Activated T-helper 1 cell treated with anti-CD3 and anti-CD28 coated beads, Interleukin-12 subunit alpha, Interleukin-12 subunit beta, Interleukin-2, Interleukin-4 antibody, amounts not matched to agents 30 ng/mL and 10 ng/mL and 1 ng/mL, durations not matched to agents 14 hours and 24 hours and 36 hours (primary cell): ENCODE measurements at places on chromosomes 2 and 18.

DNA sequence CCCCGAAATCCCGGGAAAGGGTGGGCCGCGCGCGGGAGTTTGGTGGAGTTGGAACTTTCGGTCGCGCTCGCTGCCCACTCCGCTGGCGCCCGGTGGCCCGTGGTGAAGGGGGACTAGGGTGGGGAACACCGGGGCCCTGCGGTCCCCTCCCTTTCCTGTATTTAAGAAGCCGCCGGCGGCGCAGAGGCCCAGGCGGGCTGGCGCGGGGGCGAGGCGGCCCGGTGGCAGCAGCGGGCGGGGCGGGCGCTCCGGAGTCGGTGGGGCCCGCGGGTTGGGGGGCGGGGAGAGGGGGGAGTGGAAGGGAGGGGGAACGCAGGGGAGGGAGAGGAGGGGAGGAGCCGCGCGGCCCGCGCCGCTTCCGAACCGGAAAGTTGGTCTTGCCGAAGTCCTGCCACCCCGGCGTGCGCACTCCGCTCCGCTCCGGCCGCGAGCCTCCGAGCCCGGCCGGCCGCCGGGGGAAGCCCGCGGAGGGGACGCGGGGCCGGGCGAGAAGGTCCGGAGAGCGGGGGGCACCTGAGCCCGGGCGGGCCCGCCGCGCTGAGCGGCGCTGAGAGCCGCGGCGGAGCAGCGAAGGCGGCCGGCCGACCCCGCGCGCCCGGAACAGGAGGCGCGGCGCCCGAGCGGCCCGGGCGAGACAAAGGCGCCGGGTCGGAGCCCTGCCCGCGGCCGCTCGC lies 425 bp upstream of the SALL3 start:
- peaks cover 6% of the 10 kb centered on the region for H3K4me1 ChIP-seq
- peaks cover 7% of the 10 kb centered on the region for H3K36me3 ChIP-seq
- H3K27me3 ChIP-seq, result peaks cover 65% of the 10 kb centered on the region
- DNase-seq, result no peak
- H3K4me3 ChIP-seq, result no peak overlapping the region
- no peak overlapping the region for H3K27ac ChIP-seq

DNA sequence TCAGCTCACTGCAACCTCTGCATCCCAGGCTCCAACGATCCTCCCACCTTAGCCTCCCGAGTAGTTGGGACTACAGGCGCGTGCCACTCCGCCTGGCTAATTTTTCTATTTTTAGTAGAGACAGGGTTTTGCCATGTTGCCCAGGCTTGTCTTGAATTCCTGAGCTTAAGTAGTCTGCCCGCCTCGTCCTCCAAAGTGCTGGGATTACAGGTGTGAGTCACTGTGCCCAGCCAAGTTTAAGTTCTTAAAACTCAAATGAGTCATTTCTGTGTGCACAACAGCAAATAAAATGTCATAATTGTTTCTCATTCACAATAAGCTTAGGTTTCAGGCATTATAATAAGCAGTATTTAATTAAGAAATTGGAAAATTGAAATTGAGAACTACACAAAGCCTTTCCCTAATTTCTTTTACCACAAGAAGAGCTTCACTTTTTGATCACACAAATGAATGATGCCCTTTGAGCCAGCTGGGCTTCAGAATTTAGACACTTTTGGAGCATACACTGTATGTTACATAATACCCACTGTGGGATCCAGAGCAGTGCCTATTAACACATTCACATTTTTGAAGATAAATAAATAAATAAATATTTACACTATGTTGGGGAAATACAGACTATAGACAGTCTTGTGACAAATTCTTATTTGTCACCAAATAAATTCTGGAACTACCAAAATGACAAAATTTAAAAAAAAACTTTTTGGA lies 8.6 kb upstream of the ME2 start:
- H3K36me3 ChIP-seq, result no peaks in the 10 kb centered on the region
- no peak for DNase-seq
- peaks cover 5% of the 10 kb centered on the region for H3K27me3 ChIP-seq
- no peaks in the 10 kb centered on the region for H3K4me1 ChIP-seq

DNA sequence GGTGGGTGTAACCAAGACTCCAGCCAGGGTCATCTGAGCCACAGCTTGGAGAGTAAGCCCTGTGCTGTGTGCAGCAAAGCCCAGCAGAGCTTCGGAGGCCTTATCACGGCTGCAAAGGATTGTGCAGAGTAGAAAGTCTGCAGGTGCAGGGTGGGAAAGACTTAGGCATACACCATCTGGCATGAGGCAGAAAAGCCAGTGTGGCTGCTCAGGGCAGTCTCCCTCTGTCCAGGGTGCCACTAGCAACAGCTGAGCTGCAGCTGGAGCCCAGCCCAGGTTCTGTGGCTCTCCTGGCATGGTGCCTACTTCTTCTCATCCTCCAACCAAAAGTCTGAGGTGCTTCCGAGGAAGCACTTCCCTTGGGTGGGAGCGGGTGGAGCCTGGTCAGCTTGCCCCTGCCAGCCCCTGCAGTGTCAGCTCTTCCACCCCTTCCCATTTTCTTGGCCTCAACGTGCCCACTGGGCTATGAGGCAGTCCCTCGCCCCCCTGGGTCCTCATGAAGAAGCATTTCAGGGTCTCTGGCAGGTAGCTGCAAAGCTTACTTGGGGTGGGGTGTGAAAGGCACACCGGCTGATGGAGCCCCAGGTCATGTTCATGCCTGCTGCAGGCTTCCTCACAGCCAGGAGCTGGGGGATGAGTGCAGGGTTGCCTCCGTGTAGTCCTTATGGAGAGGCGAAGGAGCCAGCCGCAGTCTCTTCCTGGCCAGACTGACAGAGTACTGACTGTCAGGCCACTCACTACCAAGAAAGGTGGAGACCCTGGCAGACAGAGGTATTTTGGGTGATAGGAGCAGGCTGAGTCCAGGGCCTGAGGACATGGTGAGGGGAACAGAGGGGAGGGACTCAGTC lies 4.8 kb downstream of the AMER3 start:
- H3K36me3 ChIP-seq, result no peaks in the 10 kb centered on the region
- H3K27ac ChIP-seq, result no peak overlapping the region
- H3K27me3 ChIP-seq, result peaks cover 27% of the 10 kb centered on the region
- DNase-seq, result no peak
- no peak overlapping the region for H3K4me3 ChIP-seq
- no peaks in the 10 kb centered on the region for H3K4me1 ChIP-seq

DNA sequence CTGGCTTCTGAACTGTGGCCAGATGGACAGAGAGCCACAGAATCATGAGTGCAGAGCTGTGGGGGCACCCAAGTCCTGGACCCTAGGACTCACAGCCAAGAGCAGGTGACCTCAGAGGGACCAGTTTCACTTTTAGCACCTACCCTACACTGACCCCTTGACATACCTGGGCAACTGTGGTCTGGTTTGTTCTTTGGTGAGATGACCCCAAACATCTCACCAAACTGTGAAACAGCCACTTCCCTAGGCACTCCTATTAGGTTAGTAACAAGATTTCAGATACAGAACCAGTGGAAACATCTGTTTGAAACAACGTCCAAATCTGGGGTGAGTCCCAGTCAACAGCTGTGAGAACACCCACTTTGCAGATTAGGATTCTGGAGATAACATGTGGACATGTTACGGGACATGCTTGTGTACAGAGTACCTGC lies 1.9 kb upstream of the ZFP36L2 start:
- no peaks in the 10 kb centered on the region for H3K27me3 ChIP-seq
- peaks cover 23% of the 10 kb centered on the region for H3K4me1 ChIP-seq
- no peak overlapping the region for H3K27ac ChIP-seq

DNA sequence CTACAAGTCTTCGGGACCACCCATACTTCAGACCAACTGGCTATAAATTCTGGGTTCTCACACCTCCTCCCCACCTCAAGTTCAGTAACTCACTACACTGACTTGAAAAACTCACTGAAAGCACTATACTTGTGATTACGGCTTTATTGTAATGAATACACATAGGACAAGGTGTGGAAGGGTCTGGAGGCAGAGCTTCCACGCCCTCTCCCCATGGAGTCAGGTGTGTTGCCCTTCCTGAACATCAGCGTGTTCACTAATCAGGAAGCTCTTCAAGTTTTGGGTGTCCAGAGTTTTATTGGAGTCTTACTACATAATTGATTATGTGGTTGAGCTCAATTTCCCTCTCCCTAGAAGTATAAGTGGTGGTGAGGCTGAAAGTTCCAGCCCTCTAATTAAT lies 27.5 kb downstream of the NBEAL1 start:
- no peak overlapping the region for H3K4me3 ChIP-seq
- H3K27me3 ChIP-seq, result no peaks in the 10 kb centered on the region
- no peaks in the 10 kb centered on the region for H3K4me1 ChIP-seq
- H3K27ac ChIP-seq, result no peak overlapping the region

DNA sequence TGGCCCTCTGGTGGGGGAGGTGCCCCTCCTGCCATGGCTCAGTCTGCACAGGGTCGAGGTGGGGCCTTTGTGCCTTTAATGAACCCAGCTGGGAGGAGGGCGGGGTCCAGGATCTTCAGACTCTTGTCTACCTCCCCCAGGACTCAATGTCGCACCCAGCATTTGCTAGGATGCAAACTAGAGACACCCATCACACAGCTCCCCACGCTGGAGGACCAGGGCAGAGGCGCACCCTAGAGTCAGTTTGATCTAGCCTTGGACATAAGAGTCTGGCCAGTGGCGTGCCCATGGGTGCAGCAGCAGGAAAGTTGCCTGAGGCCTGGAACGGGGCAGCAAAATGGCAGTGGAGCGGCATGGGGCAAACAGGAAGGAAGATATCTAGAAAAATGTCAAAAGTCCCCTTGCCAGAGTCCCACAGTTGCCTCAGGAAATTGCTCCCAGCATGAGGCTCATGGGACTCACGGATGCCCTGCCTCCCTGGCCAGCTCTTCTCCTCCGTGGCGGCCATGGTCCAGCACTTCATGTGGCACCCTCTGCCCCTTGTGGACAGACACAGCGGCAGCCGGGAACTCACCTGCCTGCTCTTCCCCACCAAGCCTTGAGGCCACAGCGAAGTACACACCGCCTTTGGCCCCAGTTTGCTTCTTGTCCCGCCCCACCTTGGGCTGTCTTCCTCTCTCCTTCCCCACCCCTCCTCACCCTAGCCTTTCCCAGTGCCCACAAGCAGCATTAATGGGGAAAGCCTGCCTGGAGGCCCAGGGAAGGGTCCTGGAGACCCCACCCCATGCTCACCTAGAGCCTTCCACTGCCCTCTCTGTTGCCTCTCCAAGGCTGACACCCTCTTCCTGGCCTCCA lies 17.7 kb downstream of the SH2D6 start:
- H3K4me3 ChIP-seq, result peak overlapping the region; percentile 83
- H3K27me3 ChIP-seq, result peaks cover 1% of the 10 kb centered on the region
- H3K36me3 ChIP-seq, result no peaks in the 10 kb centered on the region
- peaks cover 26% of the 10 kb centered on the region for H3K4me1 ChIP-seq
- H3K27ac ChIP-seq, result peak overlapping the region; percentile 97
- no peak for DNase-seq

DNA sequence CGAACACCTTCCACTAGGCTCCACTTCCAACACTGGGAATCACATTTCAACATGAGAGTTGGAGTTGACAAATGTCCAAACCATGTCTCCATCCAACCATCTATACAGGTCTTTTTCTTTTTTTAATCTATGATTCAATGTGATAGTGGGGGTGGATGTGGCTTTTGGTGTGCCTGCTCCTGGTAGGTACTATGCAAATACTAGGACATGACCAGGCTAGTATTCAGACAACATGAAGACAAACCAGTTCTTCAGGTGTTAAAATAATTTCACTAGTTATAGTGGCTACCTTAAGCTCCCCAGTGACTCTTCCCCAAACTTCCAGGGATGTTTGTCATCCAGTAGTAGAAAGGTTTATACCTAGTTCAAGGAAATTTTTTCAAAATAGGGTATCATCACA lies 387.5 kb downstream of the CDH2 start:
- no peaks in the 10 kb centered on the region for H3K36me3 ChIP-seq
- H3K27me3 ChIP-seq, result no peaks in the 10 kb centered on the region
- H3K4me1 ChIP-seq, result no peaks in the 10 kb centered on the region

DNA sequence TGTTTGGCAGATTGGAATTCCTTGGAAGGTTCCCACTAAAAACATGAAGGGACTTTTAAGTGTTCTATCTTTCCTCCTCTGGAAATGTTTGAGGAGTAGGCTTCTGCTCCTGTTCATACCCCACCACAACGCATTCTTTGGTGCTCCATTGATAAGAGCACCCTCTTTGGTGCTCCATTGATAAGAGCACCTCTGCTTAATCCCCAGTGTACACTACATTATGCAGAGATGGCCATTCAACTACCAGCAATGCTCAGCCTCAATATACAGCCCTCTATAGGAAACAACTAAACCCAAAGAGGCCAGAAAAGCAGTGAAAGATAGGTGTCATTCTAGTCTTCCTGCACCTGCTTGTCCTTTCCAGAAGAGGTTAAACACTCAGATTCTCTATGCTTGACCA lies 1.8 kb upstream of the CHAC2 start:
- peak overlapping the region; percentile 49 for H3K27ac ChIP-seq
- peak overlapping the region; percentile 25 for H3K4me3 ChIP-seq
- H3K27me3 ChIP-seq, result no peaks in the 10 kb centered on the region
- DNase-seq, result no peak

- no peak overlapping the region for H3K27ac ChIP-seq
- no peak for DNase-seq
- peaks cover 12% of the 10 kb centered on the region for H3K4me1 ChIP-seq
- no peak overlapping the region for H3K4me3 ChIP-seq
- no peaks in the 10 kb centered on the region for H3K36me3 ChIP-seq
Measured at GRCh38 chr2:200786826-200787225, 24.9 kb upstream of the BZW1 start.

GRCh38 chr2:121866789-121867188 lies 111.3 kb downstream of the TSN start:
- H3K27me3 ChIP-seq, result no peaks in the 10 kb centered on the region
- H3K4me1 ChIP-seq, result no peaks in the 10 kb centered on the region
- no peak overlapping the region for H3K4me3 ChIP-seq
- H3K27ac ChIP-seq, result no peak overlapping the region
- DNase-seq, result no peak

GRCh38 chr2:218260742-218261422 lies at the start of gene GPBAR1:
Gene GPBAR1, plus strand, starts transcription at chr2:218261015. Its CDS starts 1,710 bp downstream, at chr2:218262725.
- no peak within 1 kb of the TSS for H3K4me3 ChIP-seq
- H3K27me3 ChIP-seq, result no peaks in the 10 kb centered on the region
- peaks cover 18% of the 10 kb centered on the region for H3K36me3 ChIP-seq
- DNase-seq, result no peak

GRCh38 chr2:23077596-23077995 lies 307.4 kb upstream of the KLHL29 start:
- no peaks in the 10 kb centered on the region for H3K36me3 ChIP-seq
- no peak overlapping the region for H3K27ac ChIP-seq
- no peaks in the 10 kb centered on the region for H3K4me1 ChIP-seq
